ENCODE measurements at places on chromosomes 2 and 18.

DNA sequence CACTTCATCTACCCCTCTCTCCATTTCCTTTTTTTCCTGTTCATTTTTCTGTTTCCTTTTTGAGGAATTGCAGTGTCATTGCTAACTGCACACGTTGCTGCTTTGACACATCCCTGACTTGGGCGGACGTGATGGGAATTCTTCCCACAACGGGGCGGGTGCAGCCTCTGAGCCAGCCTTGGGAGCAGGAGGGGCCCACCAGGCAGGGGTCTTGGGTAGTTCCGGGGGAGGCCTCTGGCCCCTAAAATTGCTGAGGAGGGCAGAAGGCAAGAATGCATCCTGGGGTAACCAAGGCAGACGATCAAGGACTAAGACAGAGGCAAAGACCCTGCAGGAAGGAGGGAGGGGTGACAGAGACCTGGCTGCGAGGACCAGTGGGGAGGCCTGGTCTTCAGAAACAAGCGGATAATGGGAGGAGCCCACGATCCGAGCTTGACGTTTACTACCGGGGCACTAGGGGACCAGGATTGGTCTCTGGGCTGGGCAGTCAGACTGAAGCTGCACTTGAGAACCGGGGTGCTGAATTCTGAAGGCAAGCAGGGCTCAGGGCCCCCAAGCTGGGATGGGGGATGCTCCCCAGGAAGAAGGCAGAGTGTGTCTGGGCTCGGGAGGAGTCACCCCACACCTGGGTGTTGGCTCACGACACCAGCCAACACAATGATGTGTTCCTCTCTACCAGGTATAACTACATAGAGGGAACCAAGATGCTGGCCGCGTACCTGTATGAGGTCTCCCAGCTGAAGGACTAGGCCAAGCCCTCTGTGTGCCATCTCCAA is 14.8 kb upstream of the CNDP1 start:
- DNase-seq: no peak

DNA sequence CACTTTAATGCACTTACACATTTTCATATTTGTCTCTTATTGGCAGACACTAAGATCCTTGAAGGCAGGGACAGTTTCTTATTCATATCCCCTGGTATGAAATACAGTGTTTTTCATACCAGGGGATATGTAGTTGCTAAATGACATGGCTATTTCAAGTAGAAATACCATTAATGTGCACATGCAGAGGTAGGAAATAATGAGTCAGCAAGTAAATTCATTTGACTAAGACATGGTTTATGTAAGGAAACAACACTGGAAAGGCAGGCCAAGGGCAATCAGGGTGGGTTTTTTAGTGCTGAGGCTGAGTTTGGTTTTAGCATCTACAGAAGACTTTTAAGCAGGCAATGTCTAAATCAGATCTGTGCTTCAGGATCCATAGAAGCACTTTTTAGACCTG is 155.9 kb downstream of the WDPCP start:
- no peak for DNase-seq

DNA sequence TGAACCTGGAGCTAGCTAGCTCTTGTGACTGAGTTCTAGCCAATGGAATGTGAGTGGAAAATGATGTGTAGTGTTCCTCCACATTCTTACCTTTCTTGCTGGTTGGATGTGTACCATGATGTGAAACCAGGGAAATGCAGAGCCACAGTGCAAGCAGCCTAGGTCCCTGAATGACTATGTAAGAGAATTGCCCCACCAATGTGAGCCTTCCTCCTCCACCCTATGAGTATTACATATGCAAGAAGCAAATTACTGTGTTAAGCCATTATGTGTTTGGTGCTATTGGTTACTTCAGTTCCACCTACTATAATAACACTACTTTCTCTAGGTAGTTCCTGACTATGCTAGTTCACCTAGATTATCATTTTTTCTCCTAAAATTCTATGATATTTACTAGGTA is 39.6 kb downstream of the LCLAT1 start:
- no peak for DNase-seq

GRCh38 chr2:197163712-197164140 is 146.9 kb downstream of the ANKRD44 start:
- no peak for DNase-seq

DNA sequence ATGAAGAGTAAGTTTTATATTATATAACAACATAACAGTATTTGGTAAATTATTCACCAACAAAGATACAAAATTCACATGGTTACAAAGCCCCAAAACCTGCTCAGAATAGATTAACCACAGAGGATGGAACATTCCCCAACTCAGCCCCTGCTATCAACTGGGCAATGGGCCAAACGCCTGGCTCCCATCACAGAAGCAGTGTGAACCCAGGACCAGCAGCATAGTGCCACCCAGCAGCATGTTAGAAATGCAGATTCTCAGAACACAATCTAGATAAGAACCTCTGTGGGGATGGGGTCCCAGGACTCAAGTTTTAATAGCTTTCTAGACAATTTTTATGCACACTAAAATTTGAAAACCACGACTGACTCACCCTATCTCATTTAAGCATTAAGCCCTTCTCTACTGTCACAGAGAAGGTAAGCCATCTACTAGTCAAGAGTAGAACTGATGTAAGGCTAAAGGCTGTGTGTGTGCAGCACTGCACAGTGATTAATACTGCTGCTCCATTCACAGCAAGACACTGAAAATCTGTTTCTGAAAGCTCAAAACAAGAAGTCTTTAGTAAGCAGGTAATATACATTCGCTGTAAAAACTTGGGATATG is 15.2 kb downstream of the AFG3L2 start:
- no peak for DNase-seq

DNA sequence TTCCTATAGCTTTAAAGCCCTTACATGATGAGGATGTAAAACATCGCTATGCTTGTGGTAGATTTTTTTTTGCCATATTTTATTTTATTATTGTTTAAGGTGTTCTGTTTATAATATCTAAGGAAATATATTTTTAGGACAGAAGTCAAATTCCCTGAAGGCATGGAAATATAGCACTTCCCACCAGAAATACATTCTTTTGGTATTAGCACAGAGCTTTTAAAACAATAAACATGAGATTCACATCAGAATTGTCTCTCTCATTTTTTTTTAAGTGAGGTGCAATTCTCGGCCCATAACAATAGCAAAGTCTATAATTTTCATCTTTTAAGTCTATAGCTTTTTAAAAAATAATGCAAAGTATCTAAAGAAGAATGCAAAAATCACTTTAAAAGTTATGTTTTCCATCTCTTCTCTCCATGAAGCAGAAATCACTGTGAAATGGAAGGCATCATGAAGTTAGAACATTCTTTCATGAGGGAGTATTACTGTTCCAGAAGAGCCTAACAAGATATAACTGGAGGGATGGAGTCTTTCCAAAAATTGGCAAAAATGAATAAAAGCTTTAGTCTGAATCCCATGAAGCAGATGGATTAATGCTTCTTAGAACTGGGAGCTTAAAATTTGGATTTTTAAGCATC is 283.6 kb upstream of the TRIB2 start:
- no peak for DNase-seq

DNA sequence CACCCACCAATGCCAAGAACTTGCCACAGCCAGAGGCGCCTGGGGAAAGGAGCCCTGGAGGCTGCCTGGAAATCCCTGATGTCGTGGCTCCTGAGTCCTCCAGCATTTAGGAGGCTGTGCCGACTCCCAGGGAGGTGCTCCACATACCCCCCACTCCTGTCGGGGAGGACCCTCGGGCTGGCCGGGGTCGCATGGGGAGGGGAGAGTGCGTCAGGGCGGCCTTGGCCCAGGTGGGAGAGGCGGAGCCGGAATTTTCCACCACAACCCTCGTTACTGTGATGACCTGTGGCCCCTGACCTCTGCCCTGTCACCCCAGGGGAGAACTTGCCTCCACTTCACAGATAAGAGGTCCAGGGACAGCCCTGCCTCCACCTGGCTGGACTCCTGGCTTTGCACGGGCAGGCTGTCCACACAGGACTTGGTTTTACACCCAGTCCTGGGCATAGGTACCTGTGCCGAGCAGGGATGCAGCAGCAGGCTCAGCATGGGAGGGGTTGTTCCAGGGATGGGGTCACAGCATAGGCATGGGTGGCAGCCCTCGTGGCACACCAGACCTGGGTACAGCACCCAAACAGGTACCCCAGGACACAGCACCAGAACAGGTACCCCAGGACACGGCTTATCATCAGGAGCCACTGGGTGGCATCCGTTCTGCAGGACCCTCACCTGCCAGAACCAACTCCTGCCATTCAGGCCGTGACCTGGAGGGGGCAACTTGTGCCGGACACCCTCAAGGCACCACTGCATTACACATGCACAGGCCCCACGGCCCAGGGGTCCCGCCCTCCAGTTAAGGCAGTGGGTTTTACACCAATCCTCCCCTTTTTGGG is 12.3 kb upstream of the AGXT start:
- DNase-seq: no peak

- DNase-seq: no peak
Measured at GRCh38 chr18:8842506-8842905, 137.2 kb downstream of the MTCL1 start.

DNA sequence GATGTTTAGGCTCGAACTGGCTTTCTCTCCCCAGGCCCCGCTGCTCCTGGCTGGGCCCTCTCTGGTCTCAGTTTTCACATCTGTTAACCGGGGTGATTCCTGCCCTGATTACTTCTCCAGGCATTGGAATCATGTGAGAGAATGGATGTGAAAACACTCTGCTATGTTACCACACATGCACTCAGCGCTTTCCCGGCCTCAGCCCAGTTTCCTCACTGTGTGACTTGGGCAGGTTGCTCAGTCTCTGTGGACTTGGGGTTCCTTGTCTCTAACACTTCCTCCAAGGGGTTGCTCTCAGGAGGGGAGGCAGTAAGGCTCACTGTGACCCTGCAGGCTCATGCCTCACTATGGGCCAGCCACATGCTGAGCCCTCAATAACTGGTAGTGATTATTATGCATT is 230.4 kb upstream of the HS6ST1 start:
- no peak for DNase-seq

DNA sequence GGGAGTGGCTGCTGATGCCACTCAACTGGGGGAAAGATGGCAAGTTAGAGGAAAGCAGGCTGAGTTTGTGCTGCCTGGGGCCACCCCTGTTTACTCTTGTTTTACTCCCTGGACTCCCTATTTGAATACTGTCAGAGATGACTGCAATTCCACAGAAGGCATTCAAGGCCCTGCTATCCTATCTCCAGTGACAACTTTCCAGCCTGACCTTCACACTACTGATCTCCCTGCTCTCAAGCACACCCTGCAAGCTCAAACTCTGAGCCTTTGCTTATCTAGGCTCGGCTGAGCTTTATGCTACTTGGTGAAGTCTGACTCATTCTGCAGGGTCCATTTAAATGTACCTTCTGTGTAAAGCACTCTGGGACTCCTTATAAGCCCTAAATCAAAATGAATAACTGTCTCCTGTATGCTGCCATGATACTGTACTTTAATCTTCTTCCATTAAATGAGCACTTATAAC is 39.3 kb upstream of the DSG1 start:
- no peak for DNase-seq

GRCh38 chr18:63977040-63977439 is 7.2 kb downstream of the SERPINB8 start:
- DNase-seq: no peak

DNA sequence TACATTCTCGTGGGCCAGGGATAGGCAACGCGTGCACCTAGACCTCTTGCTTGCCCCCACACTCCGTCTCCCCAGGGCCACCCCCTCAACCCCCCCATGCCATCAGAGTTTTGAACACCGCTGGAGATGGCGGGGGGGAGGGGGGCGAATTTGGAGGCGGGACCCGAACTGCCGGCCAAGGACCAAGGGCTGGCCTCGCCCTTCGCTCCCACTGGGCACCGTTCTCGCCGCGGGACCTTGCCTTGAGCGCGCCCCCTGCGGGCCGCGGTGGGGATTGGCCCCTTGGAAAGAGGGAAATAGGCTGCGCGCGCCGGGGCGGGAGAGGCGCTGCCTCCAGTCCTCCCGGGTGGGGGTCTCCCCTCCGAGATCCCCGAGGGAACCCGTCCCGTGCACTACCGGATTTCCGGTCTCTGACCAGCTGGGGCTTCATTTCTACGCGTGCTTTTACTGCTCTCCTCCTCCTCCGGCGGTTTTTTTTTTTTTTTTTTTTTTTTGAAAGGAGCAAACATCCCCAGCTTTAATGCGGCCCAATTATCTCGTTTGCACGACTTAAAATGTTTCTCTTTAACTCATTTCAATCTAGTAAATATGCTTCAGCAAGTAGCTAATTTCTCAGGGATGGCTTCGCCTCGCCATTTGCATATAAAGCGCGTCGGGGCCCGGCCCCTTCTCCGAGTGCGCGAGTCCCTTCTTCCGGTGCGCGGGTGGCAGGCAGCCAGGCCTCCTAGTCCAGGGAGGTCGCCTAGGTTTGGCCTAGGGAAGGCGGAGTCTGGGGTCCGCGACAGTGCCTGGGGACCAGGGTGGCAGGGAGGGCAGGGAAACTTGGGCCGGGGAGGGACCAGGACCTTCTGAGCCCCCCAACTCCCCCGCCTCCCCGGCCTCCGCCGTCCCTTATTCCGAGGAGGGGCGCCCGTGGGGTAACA is 10.0 kb upstream of the GBX2 start:
- no peak for DNase-seq

GRCh38 chr18:55432307-55433040 is 155.5 kb downstream of the TCF4 start:
- no peak for DNase-seq

DNA sequence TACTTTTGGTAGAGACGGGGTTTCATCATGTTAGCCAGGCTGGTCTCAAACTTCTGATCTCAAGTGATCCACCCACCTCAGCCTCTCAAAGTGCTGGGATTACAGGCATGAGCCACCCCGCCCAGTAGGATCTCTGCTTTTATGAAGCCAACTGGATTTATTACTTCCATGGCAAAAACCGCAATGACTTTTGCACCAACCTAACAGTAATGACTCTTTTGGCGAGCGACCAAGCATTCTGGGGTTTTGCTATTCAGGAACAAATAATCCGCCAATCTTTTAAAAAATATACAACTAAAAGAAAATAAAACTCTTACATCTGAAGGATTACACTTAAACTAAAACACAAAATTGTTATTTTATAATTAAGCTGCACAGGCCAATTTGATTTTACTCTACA is 260.6 kb downstream of the ZEB2 start:
- no peak for DNase-seq

DNA sequence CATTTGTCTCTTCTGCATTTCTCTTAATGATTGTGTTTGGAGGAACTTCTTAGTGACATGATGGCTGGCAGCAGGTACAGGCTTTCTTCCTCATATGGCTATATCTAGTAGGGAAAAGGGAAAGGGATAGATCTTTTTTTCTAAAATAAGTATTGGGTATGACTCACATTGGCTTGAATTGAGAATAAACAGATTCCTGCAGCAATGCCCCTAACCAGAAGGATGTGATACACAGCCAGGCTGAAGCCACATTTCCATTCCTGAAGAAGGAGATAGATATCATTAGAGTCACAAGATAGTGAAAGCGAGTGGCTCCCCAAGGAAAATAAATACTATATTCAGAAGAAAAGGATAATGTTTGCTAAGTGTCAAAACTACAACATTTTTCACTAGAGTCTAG is 61.1 kb downstream of the VWC2L start:
- no peak for DNase-seq

- DNase-seq: no peak
Measured at GRCh38 chr18:9991011-9992000, 77.5 kb downstream of the VAPA start.

All from RWPE2 (cell line).